NCI-H1417 (cell line): ENCODE measurements at places on chromosomes 6 and 20.

DNA sequence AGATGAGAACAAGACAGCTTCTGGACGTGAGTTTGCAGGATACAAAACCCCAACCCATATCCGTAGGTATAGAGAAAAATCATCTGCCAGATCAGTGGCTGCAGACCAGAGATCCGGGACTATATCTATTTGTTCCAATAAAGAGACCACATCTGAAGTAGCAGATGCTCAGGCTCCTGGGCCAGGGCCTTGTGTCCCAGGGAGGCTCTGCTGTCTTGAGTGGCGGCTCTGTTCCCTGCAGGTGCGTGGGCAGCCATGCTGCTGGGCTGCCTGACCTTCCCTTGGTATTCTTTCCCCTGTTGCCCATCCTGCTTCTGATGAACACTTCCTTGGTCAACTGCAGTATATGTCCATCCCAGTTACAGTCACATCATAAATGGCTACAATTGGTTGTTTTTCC lies 34.9 kb downstream of the ERMARD start:
- DNase-seq, result no peak

DNA sequence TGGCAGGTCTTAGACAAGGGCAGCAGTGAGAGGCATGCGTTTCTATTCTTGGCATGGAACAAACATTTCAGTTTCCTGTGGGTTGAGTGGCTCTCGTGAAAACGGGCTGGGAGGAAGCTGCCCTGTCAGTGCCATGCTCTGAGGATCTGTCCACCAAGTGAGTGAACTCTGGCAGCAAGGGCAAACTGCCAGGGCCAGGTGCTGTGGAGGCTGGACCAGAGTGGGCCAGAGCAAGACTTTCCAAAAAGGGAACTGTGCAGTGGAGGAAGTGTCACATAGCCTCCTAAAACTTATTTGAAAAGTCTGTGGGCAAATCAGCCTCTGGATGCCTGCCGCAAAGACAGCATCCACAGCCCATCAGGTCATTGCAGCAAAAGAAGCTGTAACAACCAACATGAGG lies 44.2 kb upstream of the TAB2 start:
- DNase-seq, result no peak

GRCh38 chr6:14658886-14659561 lies 541.5 kb downstream of the CD83 start:
- no peak for DNase-seq

GRCh38 chr6:99736302-99736701 lies 129.7 kb downstream of the PRDM13 start:
- DNase-seq, result peak; percentile 10
